Activated CD8-positive, alpha-beta memory T cell treated with anti-CD3 and anti-CD28 coated beads, Interleukin-2, amount 10 ng/mL, durations not matched to agents 7 days and 5 days (primary cell): ENCODE measurements at places on chromosomes 6 and 20. TPM values are rescaled to one million over a fixed set of nuclear protein-coding genes. Genes with fewer than 3 reads are reported as not detected.
A peak's percentile ranks its signal among the peaks of the same experiment; 100 is the strongest.

The DDO gene
- total RNA-seq, result not detected

The PPP1R3G gene
- not detected for total RNA-seq

The PCK1 gene
- not detected for total RNA-seq

The RFX6 gene
- not detected for total RNA-seq

The GSTA3 gene
- not detected for total RNA-seq

The DEF6 gene
- total RNA-seq, result 194 TPM

The DEFB127 gene
- total RNA-seq, result not detected

DNA sequence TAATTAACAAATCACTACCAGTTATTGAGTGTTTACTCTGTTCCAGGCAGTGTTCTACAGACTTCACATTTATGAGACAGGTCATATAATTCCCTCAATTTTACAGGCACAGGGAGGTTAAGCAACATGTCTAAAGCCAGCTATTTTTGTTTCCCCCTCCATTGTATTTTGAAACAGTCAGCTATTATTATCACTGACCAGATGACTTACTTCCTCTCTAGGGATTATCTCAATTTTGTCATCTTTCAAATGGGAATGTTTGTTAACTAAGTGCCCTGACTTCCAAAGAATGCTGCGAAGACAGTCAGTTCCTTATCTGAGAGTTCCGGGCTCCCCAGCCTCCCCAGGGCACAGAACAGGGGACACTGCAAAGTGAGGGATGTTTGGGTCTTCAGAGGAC, 5.6 kb upstream of the CNPY3 start:
- DNase-seq, result no peak

- DNase-seq, result no peak
Observed at GRCh38 chr6:167571550-167571949, 246.7 kb downstream of the TTLL2 start.

- DNase-seq, result no peak
Observed at GRCh38 chr20:38320221-38320620, 16.3 kb downstream of the BPI start.

DNA sequence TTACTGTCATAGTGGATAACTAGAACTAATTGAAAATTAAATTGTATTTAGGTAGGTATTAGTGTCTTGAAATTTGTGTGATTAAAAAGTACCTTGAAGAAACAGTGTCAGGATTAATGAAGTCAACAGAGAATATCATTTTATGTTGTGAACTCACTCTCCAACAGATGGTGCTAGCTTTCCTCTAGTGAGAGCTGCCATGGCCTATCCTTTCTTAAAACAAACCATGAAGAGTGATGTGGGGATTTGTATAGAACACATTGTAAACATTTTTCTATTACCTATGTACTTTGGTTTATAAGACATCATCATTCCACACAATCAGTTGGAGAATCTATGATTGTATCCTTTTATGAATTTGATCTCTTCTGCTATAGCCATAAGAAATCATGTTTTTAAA, 4.8 kb upstream of the SRSF12 start:
- DNase-seq, result no peak

GRCh38 chr6:53109612-53110011, 39.0 kb downstream of the GCM1 start:
- peak; percentile 54 for DNase-seq

- no peak for DNase-seq
Observed at GRCh38 chr20:8994045-8994444, 74.8 kb upstream of the PLCB4 start.

- DNase-seq, result no peak
Observed at GRCh38 chr6:67219346-67219745, 1415.7 kb upstream of the ADGRB3 start.

GRCh38 chr6:26445934-26446667, 5.8 kb downstream of the BTN3A3 start:
- DNase-seq, result peak; percentile 78

DNA sequence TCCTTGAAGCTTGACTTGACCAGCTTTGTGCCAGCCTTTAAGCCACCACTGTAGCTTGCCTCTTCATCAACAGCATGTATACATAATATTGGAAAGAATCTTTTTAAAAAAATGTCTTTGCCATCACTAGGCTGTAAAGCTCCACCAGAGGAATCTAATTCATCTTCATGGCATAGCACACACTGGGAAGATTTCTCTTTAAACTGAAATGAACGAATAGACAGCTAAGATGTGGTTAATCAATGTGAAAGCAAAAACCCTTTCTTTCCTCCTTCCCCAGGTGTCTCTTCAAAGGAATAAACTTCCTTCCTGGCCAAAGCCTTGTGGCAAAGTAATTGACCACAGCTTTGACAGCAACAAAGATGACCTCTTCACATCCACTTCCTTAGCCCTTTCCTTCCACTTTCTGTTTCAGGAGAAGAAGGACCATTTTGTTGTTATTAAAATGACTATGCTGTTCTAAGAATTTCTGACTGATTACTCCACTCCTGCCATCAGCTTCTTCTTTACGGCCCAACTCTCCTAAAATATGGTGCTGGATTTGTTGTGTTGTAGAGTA, 428.7 kb upstream of the SOX4 start:
- peak; percentile 51 for DNase-seq

DNA sequence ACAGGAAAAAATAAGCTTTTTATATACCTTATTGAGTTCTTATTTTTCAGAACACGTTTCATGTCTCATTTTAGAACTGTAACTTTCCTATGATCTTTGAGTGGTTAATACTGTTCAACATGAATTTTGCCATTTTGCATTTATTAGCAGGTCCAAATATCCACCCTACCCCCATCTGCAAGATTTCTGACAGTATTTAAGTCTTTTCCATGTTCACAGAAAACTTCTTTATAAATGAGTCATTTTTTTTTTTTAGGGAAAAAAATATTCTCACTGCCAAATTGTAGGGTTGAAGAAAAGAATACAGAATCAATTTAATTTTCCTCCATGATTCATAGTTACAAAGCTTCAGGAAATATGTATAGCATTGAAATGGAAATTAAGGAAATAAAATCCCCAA, 101.8 kb downstream of the COL21A1 start:
- no peak for DNase-seq

GRCh38 chr6:122736163-122736562, 43.4 kb upstream of the FABP7 start:
- no peak for DNase-seq

- DNase-seq, result no peak
Observed at GRCh38 chr20:53215166-53215565, 243.0 kb downstream of the TSHZ2 start.
